ENCODE measurements at places on chromosomes 16 and 17. TPM values are rescaled to one million over a fixed set of nuclear protein-coding genes. Genes with fewer than 3 reads are reported as not detected.

The EME1 gene
- 0.81 TPM for total RNA-seq

The SLC52A1 gene
- total RNA-seq: 0.22 TPM

The RBFOX1 gene
- not detected for total RNA-seq

The DNAJA3 gene
- 27.0 TPM for total RNA-seq

The KRTAP4-9 gene
- total RNA-seq: not detected

The OTOP2 gene
- not detected for total RNA-seq

The GRIN2C gene
- not detected for total RNA-seq

The IGSF6 gene
- 0.25 TPM for total RNA-seq

The ZNF785 gene
- total RNA-seq: 9.3 TPM

The EVI2B gene
- total RNA-seq: 132 TPM

The WSCD1 gene
- total RNA-seq: not detected

The ITGAD gene
- not detected for total RNA-seq

The RGS9 gene
- 0.81 TPM for total RNA-seq

The TBC1D3B gene
- total RNA-seq: 8.5 TPM

The ALOXE3 gene
- total RNA-seq: 0.15 TPM

The CCL4 gene
- total RNA-seq: 0.59 TPM

The RNF112 gene
- 0.39 TPM for total RNA-seq

The HLF gene
- total RNA-seq: 2.1 TPM

The SPSB3 gene
- 85.2 TPM for total RNA-seq

The MILR1 gene
- total RNA-seq: 0.67 TPM

The SCN4A gene
- total RNA-seq: not detected

The CD2BP2 gene
- total RNA-seq: 46.7 TPM

The CHD9NB gene
- not detected for total RNA-seq

The RAB26 gene
- not detected for total RNA-seq

The CNGB1 gene
- total RNA-seq: not detected

The HOXB1 gene
- total RNA-seq: not detected

The KRTAP4-4 gene
- total RNA-seq: not detected

The ZMYND15 gene
- total RNA-seq: 1.0 TPM

The MYCBPAP gene
- total RNA-seq: 5.7 TPM

The CCDC154 gene
- 2.6 TPM for total RNA-seq

The ELOB gene
- 96.5 TPM for total RNA-seq

The IGF2BP1 gene
- not detected for total RNA-seq

The TEX14 gene
- total RNA-seq: 1.8 TPM

The SLC16A13 gene
- 3.8 TPM for total RNA-seq

The ATP2A1 gene
- 1.4 TPM for total RNA-seq

The NPIPA2 gene
- 0.86 TPM for total RNA-seq

The CENPX gene
- 31.4 TPM for total RNA-seq

The RFFL gene
- total RNA-seq: 118 TPM

The MGAT5B gene
- not detected for total RNA-seq

The ZG16 gene
- total RNA-seq: not detected

The ZNF287 gene
- total RNA-seq: 5.4 TPM

The DBNDD1 gene
- 1.1 TPM for total RNA-seq

The B9D1 gene
- total RNA-seq: 2.1 TPM

The TBC1D3G gene
- total RNA-seq: not detected

The KRT14 gene
- total RNA-seq: not detected

The GNG13 gene
- not detected for total RNA-seq

The TM4SF5 gene
- not detected for total RNA-seq

The TSNAXIP1 gene
- total RNA-seq: 0.39 TPM

The SULT1A1 gene
- 8.6 TPM for total RNA-seq

The TUBG1 gene
- 8.2 TPM for total RNA-seq

All from CD4-positive, CD25-positive, alpha-beta regulatory T cell (primary cell).